ENCODE measurements at places on chromosomes 1 and 21. TPM values are rescaled to one million over a fixed set of nuclear protein-coding genes. Genes with fewer than 3 reads are reported as not detected.

- DNase-seq = no peak
Measured at GRCh38 chr1:6961905-6962477, 176.7 kb downstream of the CAMTA1 start.

DNA sequence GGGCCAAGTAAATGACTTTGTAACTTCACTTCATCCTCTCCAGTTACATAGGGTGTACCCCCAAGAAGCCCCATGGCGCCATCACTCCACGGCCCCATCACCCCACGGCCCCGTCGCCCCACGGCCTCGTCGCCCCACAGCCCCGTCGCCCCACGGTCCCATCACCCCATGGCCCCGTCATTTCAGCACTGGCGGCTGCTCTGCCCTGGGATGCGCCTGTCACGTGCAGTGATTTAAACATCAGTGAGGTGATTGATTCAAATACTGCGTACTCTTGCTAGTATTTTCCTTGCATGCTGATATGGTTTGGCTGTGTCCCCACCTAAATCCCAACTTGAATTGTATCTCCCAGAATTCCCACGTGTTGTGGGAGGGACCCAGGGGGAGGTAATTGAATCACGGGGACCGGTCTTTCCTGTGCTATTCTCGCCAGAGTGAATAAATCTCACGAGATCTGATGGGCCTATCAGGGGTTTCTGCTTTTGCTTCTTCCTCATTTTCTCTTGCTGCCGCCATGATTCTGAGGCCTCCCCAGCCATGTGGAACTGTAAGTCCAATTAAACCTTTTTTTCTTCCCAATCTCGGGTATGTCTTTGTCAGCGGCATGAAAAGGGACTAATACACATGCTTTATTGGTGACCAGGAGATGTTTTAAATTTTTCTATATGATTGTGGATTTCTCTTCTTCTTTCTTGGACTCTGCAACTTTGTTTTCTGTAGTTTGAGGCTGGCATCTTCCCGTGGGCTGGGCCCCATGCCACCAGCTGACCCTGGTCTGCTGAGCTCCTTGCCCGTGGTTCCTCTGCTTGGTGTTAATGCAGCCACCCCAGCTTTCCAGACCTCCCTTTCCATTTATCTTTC lies 50.1 kb upstream of the PCBP3 start:
- DNase-seq = no peak

DNA sequence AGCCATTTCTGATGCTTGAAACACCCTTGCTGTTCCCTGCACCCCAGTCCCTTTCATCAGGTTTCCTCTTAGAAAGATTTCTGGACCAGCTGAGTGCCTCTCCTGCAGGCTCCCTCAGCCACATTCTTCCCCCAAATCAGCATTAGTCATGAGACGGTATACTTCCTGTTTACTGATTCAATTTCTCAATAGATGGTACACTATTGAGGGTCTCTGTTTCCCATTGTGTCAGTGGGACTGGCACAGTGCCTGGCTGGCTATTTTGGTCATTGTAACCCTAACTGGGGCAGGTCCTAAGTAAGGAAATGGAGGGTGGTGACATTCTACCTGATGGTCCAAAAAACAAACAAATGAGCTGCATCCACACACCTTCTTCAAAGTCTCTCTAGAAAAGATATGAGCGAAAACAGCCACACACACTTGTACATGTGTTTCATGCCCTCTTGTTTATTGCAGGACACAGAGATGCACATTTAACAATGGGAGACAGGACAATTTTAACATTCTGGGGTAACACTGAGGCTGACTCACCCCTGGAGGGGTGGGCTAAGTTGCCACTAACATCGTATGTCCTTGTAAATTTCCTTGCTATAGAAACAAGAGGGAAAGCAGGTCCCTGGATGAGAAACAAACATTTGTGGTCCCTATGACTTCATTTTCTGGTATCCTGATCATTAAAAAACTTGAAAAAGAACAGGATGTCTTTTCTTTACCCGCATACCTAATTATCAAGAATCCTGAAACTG lies 77.5 kb downstream of the RRAGC start:
- no peak for DNase-seq

Gene GJC2
- 0.14 TPM for polyA plus RNA-seq
